Breast epithelium (tissue), 4 donors: ENCODE measurements at places on chromosomes 2 and 18. TPM values are rescaled to one million over a fixed set of nuclear protein-coding genes. Genes with fewer than 3 reads are reported as not detected.

DNA sequence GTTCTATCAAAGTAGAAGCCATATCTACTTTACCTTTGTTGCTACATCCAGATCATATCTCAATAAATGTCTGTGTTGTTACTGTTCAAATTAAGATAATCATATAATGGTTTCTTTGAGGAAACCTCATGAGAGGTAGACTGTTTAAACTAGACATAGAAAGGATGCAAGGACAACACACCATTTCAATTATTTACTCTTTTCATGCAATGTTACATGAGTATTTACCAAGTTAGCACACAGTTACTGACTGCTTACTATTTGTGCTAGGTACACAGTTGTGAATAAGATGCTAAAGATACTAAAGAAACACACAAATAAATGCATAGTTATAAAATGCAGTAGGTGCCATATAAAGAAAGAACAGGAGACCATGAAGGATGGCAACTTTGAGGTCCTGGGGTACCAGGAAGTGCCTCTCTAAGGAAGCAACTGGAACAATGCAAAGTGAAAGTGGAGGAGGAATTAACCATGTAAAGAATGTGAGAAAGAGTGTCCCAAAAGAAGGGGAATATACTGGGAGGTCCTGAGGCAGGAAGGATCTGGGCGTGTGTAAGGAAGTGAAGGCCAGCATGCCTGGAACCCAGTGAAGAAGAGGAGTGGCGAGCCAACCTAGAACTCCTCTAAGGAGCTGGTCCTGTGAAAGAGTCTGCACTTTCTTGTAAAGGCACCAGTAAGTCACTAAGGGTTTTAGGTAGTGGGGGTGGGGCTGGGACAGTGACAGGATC, 39.4 kb downstream of the RBMS1 start:
- DNase-seq = no peak

GRCh38 chr2:220434385-220434784, 807.0 kb downstream of the SLC4A3 start:
- DNase-seq = no peak

GRCh38 chr2:37802899-37803379, 122.1 kb upstream of the RMDN2 start:
- no peak for DNase-seq

GRCh38 chr2:232931636-232932035, 61.6 kb downstream of the SNORC start:
- DNase-seq = no peak

GRCh38 chr2:219408631-219409030, 9.5 kb upstream of the DES start:
- DNase-seq = no peak

GRCh38 chr2:215529271-215529670, 93.4 kb upstream of the FN1 start:
- DNase-seq = no peak

DNA sequence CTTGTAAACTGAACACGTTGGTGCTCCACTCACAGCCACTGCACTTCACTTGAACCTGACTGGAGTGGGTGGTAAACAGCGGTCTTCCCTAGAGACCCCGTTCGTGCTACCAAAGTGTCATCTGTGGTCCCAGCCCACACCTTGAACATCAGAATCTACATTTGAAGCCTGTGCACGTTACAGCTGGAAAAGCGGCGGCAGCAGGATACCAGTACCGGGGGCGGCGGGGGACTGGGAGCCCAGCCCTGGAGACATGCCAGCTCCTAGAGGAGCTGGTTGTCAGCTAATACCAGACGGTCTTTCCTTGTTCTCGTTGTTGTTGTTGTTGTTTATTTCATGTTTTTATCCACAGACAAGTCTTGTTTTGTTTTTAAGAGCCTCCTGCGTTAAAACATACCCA, 156.7 kb downstream of the WDSUB1 start:
- no peak for DNase-seq

DNA sequence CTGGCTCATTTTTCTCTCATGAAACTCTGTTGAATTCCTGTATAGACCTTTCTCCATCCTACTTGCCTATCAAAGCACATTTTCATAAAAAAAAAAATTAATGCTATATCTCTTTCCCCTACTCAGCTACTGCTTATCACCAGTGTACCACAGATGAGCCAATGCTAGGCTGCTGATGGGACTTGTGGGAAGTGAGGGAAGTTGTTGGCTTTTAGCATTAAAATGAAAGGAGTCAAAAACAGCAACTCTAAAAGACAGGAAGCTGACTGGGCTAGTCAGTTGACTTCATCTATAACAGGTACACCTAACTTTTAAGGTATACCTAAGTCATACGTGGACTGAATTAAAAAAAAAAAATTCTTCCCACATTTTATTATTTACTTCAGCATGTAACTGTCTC, 102.1 kb downstream of the FAM117B start:
- no peak for DNase-seq

- no peak for DNase-seq
Observed at GRCh38 chr2:52929412-52929811, 838.2 kb upstream of the CHAC2 start.

DNA sequence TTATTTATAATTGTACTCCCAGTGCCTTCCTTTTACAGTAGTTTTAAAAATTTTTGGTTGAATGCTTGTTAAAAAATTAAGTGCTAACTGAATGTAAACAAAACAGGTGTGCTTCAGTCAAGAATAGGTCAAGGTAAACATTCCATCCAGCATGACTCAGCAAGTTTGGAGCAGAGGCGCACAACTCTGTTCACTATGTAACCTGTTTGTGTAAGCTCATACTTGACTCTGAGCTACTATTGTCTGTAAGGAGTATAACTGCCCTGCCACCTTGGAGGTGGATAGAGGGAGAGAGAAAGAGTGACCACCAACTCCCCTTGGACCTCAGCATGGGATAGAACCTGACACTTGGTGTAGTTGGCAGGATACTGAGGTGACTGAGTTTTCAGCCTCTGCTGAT, 207.4 kb upstream of the SYT4 start:
- no peak for DNase-seq

GRCh38 chr2:121199281-121200010, 85.6 kb downstream of the TFCP2L1 start:
- DNase-seq = no peak

- DNase-seq = no peak
Observed at GRCh38 chr2:111917106-111917505, 18.7 kb downstream of the MERTK start.

DNA sequence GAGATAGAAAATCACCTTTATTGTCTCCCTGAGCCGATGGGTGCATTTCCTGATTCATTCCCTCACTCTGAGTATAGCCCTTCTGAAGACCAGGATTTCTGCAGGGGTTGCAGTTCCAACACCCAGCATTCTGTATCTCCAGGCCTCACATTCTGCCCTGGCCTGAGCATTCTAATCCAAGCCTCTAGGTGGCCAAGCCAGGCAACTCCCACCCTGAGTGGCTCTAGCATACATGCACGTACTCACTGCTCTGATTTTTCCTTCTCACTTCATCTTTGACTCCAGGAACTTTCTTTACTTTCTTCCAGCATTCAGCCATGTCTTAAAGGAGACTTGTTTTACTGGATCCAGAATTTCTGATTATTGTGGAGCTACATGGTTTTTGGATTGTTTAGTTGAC, 100.7 kb upstream of the STK39 start:
- no peak for DNase-seq

GRCh38 chr2:101145406-101145805, 5.8 kb downstream of the TBC1D8 start:
- DNase-seq = no peak

- DNase-seq = no peak
Observed at GRCh38 chr2:25572638-25573037, 100.7 kb downstream of the DTNB start.

DNA sequence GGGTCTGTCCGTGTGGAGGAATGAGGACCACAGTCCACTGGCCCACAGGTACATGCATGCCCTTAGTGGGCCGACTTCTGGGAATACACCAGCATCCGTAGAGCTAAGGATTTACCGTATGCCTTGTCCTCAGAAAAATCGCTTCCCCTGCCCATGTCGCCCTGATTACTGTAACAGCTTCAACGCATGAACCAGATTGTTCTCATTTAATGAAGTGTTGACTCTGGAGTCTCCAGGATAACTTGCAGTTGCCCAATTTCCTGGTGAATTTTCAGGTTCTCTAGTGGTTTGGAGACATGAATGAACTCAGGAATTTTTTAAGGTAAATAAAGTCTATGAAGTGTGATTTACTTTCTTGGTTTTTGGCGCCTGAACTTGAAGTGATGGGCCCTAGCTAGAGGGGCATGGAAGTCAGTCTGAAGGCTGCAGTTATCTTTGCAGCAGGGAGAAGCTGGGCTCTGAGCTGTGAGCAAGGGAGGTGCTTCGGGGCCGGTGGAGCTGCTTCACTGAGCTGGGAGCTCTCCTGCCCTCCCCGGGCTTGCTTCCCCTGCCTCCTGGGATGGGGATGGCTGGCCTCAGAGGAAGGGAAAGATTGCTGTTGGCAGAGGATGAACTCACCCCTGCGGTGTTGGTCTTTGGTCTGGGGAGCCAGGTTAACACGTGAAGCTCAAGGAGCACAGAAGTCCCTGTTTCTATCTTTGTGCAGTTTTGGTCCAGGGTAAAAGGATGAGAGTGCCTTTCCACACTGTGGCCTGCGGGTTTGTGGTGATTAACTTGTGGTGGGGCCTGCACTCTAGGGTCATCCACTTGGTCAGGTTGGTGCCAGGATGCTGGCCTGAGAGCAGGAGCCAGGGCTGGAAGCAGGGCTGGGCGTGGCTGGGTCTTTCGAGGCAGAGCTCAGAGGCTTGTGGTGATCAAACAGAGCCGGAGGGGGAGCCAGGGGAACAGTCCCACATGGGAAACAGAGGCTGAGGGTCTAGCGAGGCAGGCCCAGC, 28.1 kb downstream of the TCF7L1 start:
- no peak for DNase-seq

DNA sequence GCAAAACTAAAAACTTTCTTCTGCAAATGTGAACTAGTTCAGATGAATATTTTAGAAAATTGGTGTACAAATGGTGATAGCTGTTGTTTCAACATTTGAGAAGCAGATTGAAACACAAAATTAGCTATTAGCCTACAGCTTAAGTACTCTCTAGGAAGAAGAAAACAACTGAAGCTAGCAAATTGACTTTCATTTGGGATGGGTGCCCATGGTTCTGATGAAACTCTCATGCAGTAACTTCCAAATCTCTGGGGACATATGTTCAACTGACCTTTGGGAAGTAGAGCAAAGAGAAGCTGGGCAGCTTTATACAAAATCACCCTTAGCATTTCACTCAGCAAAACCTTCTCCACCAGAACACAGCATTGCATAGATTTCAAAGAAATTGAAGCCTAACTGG, 119.0 kb downstream of the GALNT13 start:
- no peak for DNase-seq

GRCh38 chr2:154032220-154032619, 160.5 kb downstream of the GALNT13 start:
- DNase-seq = no peak

- no peak for DNase-seq
Observed at GRCh38 chr18:58095222-58095621, 51.2 kb downstream of the NEDD4L start.

The LIMS3 gene
- total RNA-seq = 1.6 TPM

The CRYBA2 gene
- not detected for total RNA-seq

The LINC00305 gene
- total RNA-seq = not detected

The NCL gene
- 189 TPM for total RNA-seq

The UGT1A7 gene
- total RNA-seq = not detected

The IL36A gene
- total RNA-seq = not detected

The LRRC30 gene
- not detected for total RNA-seq

The ABHD1 gene
- 0.29 TPM for total RNA-seq

The GLB1L gene
- 10.2 TPM for total RNA-seq

The CCDC141 gene
- total RNA-seq = 1.3 TPM

The EVX2 gene
- not detected for total RNA-seq

The EVA1A gene
- total RNA-seq = not detected

The ORC2 gene
- total RNA-seq = 33.1 TPM
